Activated CD4-positive, alpha-beta memory T cell treated with anti-CD3 and anti-CD28 coated beads, Interleukin-2, amount 10 ng/mL, durations not matched to agents 7 days and 5 days (primary cell): ENCODE measurements at places on chromosomes 16 and 17.

GRCh38 chr16:64238571-64238970, 883.3 kb downstream of the CDH11 start:
- no peaks in the 10 kb centered on the region for H3K36me3 ChIP-seq
- no peaks in the 10 kb centered on the region for H3K27me3 ChIP-seq
- no peak overlapping the region for H3K4me3 ChIP-seq
- H3K4me1 ChIP-seq: no peaks in the 10 kb centered on the region
- no peak overlapping the region for H3K27ac ChIP-seq

DNA sequence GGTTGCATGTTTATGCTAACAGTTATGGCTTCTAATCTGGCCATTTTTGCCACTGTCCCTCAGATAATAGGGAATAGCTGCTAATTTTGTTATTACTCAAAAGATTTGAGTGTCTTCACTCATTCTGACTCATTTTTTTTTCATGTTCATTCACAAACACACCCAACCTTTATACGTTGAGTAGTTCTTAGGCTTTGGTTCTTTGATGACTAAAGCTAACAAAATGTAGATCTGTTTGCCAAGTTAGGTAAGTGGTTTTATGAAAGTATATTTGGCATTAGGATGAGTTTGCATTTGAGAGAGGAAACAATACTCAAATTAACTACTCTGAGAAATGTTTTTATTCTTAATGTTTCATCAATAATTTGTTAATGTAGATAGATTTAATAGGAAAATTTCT, 3.6 kb downstream of the MAP2K4 start:
- peaks cover 29% of the 10 kb centered on the region for H3K4me1 ChIP-seq
- H3K4me3 ChIP-seq: no peak overlapping the region
- DNase-seq: no peak
- peaks cover 8% of the 10 kb centered on the region for H3K27me3 ChIP-seq
- H3K27ac ChIP-seq: no peak overlapping the region
- H3K36me3 ChIP-seq: peaks cover 12% of the 10 kb centered on the region

GRCh38 chr17:1871756-1872155, 42.0 kb downstream of the RPA1 start:
- peak overlapping the region; percentile 58 for H3K4me3 ChIP-seq
- no peak for DNase-seq
- H3K27ac ChIP-seq: peak overlapping the region; percentile 81

DNA sequence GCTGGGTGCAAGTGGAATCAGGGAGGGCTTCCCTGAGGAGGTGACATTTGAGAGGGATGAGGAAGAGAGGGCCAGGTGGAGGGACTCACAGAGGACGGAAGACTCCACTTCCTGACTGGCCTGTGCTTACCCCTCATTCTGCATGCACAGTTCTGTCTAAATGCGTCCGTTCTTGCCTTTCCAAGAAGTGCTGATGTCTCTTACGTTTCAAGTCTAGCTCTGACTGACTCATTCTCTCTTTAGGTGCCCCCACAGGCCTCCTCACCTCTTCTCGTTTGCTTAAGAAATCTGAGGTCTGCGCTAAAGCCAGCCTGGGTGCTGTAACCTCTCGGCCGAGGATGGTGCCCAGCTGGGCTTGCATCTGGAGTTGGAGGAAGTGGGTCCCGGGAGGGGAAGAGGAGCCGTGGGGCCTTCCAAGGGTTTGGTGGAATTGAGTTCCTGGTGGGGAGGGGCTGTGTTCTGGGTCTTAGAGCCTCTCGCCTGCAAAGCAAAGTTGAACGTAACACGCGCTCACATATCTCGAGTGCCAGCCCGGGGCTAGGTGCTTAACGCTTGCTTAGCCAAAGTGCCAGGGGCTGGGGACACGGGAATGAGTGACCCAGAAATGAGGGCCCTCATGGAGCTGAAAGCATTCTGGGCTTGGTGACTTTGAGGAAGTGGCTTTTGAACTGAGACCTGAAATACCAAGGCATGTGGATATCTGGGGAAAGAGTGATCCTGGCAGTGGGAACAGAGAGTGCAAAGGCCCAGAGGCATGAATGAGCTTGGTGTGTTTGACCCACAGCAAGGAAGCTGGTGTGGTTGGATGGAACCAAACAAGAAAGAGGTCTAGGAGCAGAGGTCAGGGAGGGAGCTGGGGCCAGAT, 4.8 kb downstream of the IL4R start:
- H3K27me3 ChIP-seq: no peaks in the 10 kb centered on the region
- H3K27ac ChIP-seq: peak overlapping the region; percentile 98
- H3K4me1 ChIP-seq: peaks cover 75% of the 10 kb centered on the region
- peaks cover 90% of the 10 kb centered on the region for H3K36me3 ChIP-seq

DNA sequence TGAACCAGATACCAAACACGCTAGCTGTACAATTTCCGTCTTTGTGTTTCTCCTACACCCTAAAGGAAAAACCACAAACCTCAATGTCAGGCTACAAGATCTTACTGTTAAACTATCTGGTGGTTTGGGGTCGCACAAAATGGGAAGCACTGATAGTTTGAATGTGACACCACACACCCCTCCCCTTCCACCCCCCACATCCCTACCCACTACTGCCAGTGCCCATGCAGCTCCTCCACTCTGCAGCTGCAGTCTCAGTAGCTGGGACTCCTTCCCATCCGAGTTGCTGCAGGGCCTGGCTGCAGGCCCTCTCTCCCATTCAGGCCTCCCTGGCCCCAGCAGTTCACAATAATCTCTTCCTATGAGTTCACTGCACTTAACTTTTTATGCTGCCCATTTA, 18.4 kb downstream of the TRAP1 start:
- no peak for DNase-seq
- peaks cover 5% of the 10 kb centered on the region for H3K36me3 ChIP-seq
- no peak overlapping the region for H3K4me3 ChIP-seq

DNA sequence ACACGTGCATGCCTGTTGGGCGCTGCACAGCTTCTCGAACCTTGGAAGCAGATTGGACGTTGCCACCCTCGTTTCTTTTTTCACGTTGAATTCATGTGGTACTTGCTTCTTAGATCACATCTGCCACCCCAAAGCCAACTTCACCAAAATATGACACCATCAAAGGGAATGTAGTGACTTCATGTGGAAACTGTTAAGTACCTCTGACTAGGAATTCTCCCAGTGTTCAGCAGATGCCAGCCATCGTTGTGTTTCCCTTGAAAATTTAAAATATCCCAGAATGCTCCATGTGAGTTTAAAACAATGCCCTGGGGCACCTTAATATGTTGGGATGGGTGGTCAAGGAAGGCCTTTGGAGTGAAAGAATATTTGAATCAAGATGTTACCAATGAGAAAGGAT, 22.6 kb upstream of the FAM20A start:
- H3K27ac ChIP-seq: no peak overlapping the region
- no peak for DNase-seq
- H3K36me3 ChIP-seq: no peaks in the 10 kb centered on the region
- no peaks in the 10 kb centered on the region for H3K4me1 ChIP-seq
- H3K4me3 ChIP-seq: no peak overlapping the region
- H3K27me3 ChIP-seq: peaks cover 25% of the 10 kb centered on the region

GRCh38 chr17:79073706-79074088, 927 bp upstream of the ENGASE start:
- H3K27me3 ChIP-seq: no peaks in the 10 kb centered on the region
- no peak overlapping the region for H3K27ac ChIP-seq
- H3K36me3 ChIP-seq: peaks cover 3% of the 10 kb centered on the region
- no peak overlapping the region for H3K4me3 ChIP-seq

- peaks cover 75% of the 10 kb centered on the region for H3K4me1 ChIP-seq
- H3K27ac ChIP-seq: peak overlapping the region; percentile 64
- no peak overlapping the region for H3K4me3 ChIP-seq
- peaks cover 58% of the 10 kb centered on the region for H3K36me3 ChIP-seq
- H3K27me3 ChIP-seq: no peaks in the 10 kb centered on the region
These were observed 52.5 kb downstream of the SMG6 start for GRCh38 chr17:2251098-2251497.

DNA sequence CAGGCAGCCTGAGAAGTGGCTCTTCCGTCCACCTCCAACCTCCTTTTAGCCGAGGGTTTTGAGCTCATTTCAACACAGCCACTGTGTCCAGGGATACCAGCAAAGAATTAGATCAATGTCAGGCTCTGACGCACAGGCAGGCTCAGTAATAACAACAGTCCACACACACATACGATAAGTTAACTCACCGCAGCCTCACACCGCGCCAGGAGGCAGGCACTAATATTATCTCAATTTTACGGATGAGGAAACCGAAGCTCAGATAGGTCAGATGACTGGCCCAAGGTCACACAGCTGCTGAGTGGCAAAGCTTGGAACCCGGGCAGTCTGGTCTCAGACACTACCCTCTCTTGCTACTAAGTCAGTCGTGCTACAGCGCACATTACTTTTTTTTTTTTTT, 22.9 kb downstream of the ABR start:
- H3K4me1 ChIP-seq: no peaks in the 10 kb centered on the region
- no peaks in the 10 kb centered on the region for H3K36me3 ChIP-seq
- no peak overlapping the region for H3K4me3 ChIP-seq
- H3K27ac ChIP-seq: no peak overlapping the region
- no peaks in the 10 kb centered on the region for H3K27me3 ChIP-seq

GRCh38 chr17:72588961-72589360, 468.1 kb downstream of the SOX9 start:
- H3K27me3 ChIP-seq: peaks cover 24% of the 10 kb centered on the region
- peak overlapping the region; percentile 52 for H3K4me3 ChIP-seq
- DNase-seq: peak; percentile 53
- H3K27ac ChIP-seq: peak overlapping the region; percentile 84

DNA sequence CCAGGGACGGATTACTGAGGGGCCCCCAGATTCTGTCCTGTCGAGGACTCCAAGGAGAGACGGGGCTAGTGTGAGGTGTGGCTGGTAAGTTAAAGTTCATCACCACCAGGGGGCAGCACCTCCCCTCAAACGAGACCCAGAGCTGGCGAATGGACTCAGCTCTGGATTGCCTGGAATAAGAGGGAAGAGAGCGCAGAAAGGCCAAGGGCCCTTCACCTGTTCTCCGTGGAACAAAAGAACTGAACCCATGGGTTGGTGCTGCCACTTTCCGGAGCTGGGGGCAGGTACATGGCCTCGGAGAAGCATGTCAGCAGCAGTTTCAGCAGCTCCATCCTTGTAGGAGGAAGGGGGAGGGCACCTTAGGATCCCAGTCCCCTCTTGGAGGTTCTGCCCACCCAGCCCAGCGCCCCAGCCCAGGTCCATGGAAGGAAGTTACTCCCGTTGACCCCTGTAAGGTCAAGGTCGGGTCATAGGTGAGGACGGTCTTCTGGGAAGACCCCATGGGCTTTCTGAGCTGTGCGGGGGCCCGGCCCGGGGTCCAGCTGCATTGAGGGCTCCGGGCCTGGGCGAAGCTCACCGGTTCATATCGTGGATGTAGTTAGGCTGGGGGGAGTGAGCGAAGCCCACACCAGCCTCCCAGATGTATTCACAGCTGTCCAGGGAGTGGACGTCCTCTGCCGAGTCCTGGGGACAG, 10.8 kb downstream of the HID1 start:
- H3K36me3 ChIP-seq: no peaks in the 10 kb centered on the region
- peak; percentile 86 for DNase-seq
- H3K4me3 ChIP-seq: no peak overlapping the region
- H3K27ac ChIP-seq: no peak overlapping the region
- H3K4me1 ChIP-seq: peaks cover 7% of the 10 kb centered on the region

- H3K27me3 ChIP-seq: no peaks in the 10 kb centered on the region
- no peak overlapping the region for H3K4me3 ChIP-seq
- H3K27ac ChIP-seq: peak overlapping the region; percentile 88
- peaks cover 25% of the 10 kb centered on the region for H3K36me3 ChIP-seq
These were observed 699.6 kb downstream of the MAF start for GRCh38 chr16:78900966-78901365.

GRCh38 chr17:7318121-7318860, 3.1 kb upstream of the GPS2 start:
- no peak overlapping the region for H3K27ac ChIP-seq
- peaks cover 41% of the 10 kb centered on the region for H3K36me3 ChIP-seq
- H3K27me3 ChIP-seq: no peaks in the 10 kb centered on the region
- DNase-seq: no peak
- H3K4me3 ChIP-seq: no peak overlapping the region

DNA sequence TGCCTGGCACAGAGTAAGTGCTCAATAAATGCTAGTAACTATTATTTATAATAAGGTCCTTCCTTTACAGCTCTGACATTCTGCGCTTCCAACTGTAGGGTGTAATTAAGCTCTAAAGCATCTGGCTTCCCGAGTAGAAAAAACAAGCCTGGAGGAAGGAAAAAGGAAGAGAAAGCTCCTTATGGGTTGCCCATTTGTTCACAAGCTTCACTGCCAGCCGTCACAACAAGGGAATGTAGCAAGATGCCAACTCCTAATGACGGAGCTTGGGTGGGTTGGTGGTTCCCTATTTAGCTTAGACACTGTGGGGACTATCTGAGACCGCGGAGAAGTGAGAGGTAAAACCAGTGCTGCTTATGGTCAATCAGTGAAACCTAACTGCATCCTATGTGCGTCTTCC, 7.3 kb upstream of the RPRML start:
- no peaks in the 10 kb centered on the region for H3K36me3 ChIP-seq
- peaks cover 27% of the 10 kb centered on the region for H3K27me3 ChIP-seq
- H3K27ac ChIP-seq: no peak overlapping the region
- no peak for DNase-seq

- H3K36me3 ChIP-seq: peaks cover under 1% of the 10 kb centered on the region
- no peak overlapping the region for H3K4me3 ChIP-seq
- no peak for DNase-seq
- H3K27me3 ChIP-seq: peaks cover 50% of the 10 kb centered on the region
These were observed 3.0 kb upstream of the SLC6A4 start for GRCh38 chr17:30238387-30239088.

GRCh38 chr17:75338335-75338734, 49.1 kb upstream of the SLC25A19 start:
- peaks cover 17% of the 10 kb centered on the region for H3K36me3 ChIP-seq
- H3K27me3 ChIP-seq: no peaks in the 10 kb centered on the region
- DNase-seq: no peak
- peak overlapping the region; percentile 80 for H3K27ac ChIP-seq
- H3K4me3 ChIP-seq: peak overlapping the region; percentile 38

DNA sequence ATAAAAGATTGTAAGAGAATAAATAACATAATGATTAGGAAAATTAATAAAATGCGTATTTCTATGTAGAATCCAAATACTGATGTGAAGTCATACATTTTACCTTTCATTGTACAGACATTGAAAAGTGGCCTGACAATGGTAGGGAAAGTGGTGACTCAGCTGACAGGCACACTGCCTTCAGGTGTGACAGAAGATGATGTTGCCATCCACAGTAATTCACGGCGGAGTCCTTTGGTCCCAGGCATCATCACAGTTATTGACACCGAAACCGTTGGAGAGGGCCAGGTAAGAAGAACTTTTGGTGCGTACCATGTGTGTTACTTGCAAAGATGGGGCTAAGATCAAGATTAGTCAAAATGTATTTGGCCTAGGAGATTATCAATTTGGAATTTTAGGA, 232.8 kb downstream of the BCAS3 start:
- no peak for DNase-seq
- H3K27me3 ChIP-seq: no peaks in the 10 kb centered on the region
- no peak overlapping the region for H3K4me3 ChIP-seq
- no peaks in the 10 kb centered on the region for H3K36me3 ChIP-seq
- no peak overlapping the region for H3K27ac ChIP-seq
- no peaks in the 10 kb centered on the region for H3K4me1 ChIP-seq

GRCh38 chr16:66524601-66525164, 25.2 kb downstream of the TK2 start:
- peak overlapping the region; percentile 95 for H3K27ac ChIP-seq
- no peak overlapping the region for H3K4me3 ChIP-seq
- peaks cover 90% of the 10 kb centered on the region for H3K4me1 ChIP-seq
- no peaks in the 10 kb centered on the region for H3K27me3 ChIP-seq
- H3K36me3 ChIP-seq: peaks cover 26% of the 10 kb centered on the region

GRCh38 chr17:74981979-74982662, 5.3 kb upstream of the CDR2L start:
- H3K4me3 ChIP-seq: peak overlapping the region; percentile 72
- DNase-seq: peak; percentile 84
- peaks cover 37% of the 10 kb centered on the region for H3K27me3 ChIP-seq
- H3K4me1 ChIP-seq: peaks cover 22% of the 10 kb centered on the region
